ENCODE measurements at places on chromosomes 7 and 10.

- DNase-seq: no peak
Measured at GRCh38 chr10:45076891-45077290, 76.2 kb downstream of the ZNF22 start.

GRCh38 chr10:28248092-28248491, 54.8 kb downstream of the MPP7 start:
- DNase-seq: peak; percentile 18

DNA sequence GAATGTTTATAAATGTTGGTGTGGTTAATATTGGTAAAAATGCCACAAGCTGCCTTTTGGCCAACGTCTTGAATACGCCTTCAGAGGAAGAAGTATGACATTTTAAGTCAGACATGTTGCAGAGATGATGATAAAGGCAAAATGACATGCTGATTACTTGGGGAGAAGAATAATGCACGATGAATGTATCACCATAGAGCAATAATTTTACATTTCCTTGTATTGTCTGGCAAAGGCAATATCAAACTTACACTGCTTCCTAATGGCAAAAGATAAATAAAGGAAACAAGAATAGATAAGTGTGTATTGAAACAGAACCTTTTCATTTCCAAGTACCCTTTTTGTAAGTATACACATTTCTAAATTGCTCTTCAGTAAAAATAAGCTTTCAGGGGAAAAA, 8.6 kb downstream of the MRC1 start:
- DNase-seq: no peak

- DNase-seq: no peak
Measured at GRCh38 chr7:135537453-135537852, 20.3 kb upstream of the NUP205 start.

GRCh38 chr7:124440081-124440480, 325.5 kb downstream of the GPR37 start:
- DNase-seq: no peak

DNA sequence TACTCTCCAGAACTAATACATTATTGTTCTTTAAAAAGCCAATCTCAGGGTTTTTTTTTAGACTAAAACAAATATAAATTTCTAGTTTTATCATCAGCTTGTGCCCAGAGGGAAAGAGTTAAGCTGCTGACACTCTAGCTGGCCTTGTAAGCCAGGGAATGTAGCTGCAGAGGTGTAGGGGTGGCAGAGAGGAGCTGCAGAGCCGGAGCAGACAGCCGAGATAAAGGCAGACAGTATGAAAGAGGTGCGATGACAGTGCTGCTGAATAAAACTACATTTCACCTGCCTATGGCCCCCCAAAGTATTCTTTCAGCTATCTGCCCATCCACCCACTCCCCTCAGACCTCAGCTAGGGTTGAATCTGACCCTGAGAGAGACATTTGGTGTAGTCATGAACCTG, 653.7 kb upstream of the ZWINT start:
- no peak for DNase-seq

DNA sequence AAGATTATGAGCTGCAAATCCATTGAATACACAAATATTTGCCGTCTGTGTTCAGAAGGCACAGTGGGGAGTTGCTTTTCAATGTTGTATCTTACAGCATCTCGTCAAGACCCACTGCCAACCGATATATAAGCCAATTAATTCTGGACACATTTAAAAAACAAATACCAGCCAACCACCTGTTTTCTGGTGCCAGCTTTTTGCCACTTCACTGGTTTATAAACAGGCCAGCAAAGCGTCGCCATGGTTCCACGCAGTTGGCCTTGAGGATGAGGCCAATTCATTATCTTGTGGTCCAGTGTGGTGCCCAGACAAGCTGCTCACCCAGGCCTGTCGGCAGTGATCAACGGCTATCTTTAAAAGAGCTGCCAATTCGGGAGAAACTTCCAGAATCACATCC, 321.0 kb downstream of the TCERG1L start:
- DNase-seq: no peak

DNA sequence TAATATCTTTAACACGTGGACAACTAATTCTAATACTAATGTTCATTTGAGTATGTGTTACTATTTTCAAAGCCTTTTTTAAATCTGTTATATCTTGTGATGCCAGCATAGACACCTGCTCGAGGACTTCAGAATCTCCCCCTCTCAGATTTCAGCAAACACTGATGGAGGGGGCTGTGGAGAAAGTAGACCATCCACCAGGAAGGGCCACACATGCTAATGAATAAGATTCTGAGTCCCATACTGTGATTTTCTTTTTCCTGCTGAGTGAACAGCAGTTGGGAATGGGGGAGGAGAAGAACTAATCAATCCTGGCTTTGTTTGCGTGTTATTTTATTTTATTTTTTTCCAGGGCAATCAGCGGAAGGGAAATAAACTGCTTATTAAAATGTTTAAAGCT, 157.9 kb upstream of the CSTF2T start:
- no peak for DNase-seq

DNA sequence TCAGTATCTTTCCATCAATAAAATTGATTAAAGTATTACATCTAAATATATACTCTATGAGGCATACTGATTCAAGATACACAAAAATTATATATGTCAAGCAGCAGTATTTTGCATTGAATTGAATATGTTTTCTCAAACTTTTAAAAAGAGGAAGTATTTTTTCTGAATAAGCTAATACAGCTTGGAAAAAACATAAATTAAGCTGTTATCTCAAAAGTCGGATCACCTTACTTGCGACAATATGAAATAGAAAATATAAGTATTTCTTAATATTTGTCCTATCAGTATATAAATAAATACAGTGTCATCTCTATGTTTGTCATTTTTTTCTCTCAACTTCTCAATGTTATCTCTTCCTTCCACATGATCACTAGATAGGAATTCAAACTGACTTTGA, 139.3 kb downstream of the MBL2 start:
- no peak for DNase-seq

DNA sequence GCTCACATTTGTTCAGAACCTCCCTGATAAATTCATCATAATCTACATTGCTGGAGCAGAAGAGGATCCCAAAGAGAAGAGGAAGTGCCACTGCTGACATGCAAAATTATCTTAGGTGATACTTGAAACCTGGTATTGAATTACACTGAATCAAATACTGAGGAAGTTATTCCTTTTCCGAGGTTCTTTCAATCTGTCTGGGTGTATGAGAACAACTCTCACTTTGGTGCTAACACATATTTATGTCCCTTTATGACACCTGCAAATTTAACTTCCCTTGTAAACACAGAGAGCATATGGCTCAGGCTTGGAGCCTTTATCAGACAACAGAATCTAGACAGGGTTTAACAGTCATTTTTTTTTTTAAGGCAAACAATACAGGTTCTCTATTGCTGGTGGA, 131.4 kb downstream of the SRPK2 start:
- no peak for DNase-seq

DNA sequence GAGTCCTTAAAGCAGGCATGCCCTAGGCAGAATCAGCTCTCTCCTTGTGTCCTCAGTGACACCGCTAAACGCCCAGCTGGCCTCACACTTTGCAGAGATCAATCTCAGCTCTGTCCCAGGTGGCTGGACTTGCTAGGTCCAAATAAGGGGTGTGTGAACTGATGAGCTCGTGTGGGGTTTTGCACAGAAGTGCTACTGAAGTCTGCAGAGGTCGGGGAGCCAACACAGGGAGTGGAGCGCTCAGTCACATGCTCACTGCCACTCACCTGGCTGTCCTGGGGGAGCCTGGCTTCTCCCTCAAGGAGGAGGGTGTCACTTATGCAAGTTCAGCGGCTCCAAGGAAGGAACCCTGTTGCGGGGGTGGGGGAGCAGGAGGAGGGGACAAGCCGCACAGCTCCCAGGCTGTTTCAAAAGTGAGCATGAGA, 2.0 kb downstream of the ELN start:
- DNase-seq: no peak

GRCh38 chr7:107505997-107506673, 36.3 kb downstream of the GPR22 start:
- DNase-seq: no peak

GRCh38 chr10:10824591-10825148, 193.0 kb upstream of the CELF2 start:
- peak; percentile 84 for DNase-seq

DNA sequence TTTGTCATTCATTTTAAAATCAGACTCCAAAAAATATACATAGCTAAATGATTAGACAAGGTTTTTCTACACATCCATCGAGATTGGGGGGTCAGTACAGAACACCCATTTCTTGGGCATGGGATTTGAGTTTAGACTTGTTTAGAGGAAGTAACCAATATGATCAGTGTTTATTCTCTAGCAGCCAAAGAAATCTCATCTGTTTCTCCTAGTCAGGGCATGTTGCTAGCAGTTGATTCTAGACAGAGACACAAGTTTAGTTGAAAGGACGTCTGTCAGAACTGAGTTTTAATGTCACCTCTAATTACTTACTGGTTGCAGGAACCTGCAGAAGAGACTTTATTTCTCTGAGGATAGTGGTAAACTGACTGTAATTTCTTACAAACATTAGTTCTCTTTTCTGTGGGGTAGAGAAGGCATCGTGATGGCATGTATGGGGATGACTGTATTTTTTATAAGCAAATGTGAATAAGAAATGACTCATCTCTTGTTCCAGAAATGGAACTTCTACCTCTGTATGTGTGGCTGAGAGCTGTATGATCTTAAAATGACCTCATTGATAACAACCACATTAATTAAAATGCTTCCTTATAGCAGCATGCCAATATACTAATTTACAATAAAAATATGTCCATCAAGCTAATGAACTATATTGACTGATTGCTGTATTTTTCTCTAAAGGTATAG, 30.6 kb upstream of the RHOBTB1 start:
- no peak for DNase-seq

GRCh38 chr10:69600761-69601330, 27.6 kb upstream of the NEUROG3 start:
- no peak for DNase-seq

DNA sequence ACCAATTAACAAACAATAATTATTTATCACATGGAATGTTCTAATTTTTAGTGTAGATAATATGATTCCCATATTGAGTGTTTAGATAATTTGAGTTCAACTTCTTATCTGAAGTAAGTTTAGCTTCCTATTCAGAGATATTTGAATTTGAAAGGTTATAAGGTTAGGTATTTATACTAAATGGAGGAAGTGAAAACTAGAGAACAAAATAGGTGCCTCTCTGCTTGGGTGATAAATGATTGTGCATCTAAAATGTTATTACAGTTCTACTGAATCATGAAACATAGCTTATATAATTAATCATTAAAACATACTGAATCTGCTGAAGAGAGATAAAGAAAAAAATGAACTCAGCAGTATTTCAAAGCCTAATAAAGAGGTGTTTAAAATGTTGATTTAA, 1174.3 kb downstream of the XPNPEP1 start:
- no peak for DNase-seq

- no peak for DNase-seq
Measured at GRCh38 chr10:16845248-16845647, 28.0 kb upstream of the RSU1 start.

All from fibroblast of skin of left biceps (primary cell).